Stimulated activated CD4-positive, alpha-beta T cell treated with anti-CD3 and anti-CD28 coated beads, Interleukin-4, amount 100 ng/mL, for 48 hours (primary cell): ENCODE measurements at places on chromosomes 13 and 19.

GRCh38 chr19:30936276-30936675 lies 413.0 kb downstream of the TSHZ3 start:
- no peak for DNase-seq

DNA sequence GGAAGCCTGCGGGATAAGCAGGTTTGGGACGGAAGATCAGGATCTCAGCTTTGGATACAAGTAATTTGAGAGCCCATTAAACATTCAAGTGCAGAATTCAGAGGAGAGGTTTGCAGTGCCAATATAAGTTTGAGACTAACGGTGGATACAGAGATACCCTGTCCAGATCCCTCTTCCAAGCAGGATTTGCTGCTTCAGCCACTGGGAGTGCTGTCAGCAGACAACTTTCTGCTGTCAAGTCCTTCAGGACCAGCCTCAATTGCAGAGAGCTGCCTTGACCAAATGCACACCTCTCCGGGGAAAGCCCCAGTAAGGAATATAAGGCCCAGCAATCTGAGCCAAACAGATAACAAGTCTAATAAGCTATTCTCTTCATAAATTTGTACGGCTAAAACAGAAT lies 46.1 kb upstream of the ZNF780A start:
- no peak for DNase-seq

DNA sequence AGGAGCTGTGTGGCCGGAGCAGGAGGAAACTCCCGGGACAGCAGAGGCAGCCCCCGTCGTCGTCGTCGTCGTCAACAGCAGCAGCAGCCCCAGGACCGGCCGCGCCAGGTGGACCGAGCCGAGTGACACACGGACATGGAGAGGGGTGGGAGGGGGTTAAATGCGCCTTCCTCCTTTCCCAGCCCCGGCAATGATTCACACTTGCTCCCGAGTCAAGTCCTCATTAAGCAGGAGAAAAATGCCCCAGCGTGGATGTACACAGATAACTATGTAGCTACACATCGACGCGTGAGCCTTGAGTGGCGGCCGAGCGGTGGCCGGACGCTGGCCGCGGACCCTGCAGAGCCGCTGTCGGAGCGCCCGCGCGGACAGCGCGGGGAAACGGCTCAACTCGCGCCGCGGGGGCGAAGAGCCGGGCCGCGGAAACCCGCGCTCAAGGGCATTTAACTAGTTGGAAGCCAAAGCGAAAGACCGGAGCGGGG lies 645 bp downstream of the UBL3 start:
- no peak for DNase-seq

DNA sequence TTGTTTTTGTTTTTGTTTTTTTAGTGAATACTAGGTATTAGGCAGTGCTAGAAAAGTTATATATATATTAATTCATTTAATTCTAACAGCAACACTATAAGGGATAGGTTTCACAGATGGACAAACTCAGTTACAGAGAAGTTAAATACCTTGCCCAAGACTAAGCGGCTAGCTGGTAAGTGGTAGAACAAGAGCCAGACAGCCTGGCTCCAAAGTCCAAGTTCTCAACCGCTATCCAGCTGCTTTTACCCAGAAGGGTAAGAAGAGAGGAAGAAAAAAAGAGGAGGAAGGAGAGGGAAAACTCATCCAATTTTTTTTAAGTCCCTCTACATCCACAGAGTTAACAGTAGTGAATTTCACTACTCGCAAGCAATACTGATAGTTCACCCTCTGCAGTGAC lies 217.0 kb downstream of the SPRY2 start:
- DNase-seq, result no peak

- no peak for DNase-seq
Observed at GRCh38 chr13:50222569-50223332, 207.5 kb downstream of the KCNRG start.

DNA sequence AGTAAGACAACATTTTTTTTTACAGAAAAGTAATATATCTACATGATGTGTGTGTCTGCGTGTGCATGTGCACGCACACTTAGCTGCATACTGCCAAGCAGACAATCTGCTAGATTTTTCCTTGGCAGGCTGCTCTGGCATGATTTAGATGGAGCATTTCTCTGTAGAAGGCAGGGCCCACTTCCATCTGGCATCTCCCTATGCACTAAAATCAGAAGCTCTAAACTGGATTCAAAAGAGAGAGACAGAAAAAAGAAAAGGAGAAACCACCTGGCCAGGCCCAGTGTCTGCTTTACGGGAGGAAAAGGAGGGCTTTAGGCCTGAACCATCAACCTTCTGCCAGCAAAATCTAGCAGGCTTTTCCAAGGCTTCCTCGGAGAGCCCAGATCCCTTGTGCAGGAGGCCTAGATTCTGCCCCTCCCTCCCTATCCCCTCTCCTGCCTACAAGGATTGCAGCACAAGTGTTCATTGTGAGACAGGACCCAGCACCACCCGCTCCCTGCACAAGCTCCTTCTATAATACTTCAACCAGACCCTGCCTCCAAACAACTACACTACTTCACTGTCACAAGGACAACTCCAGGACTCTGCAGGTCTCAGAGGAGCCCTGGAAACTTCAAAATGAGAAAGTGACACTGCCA lies 99.3 kb downstream of the DOCK9 start:
- no peak for DNase-seq

DNA sequence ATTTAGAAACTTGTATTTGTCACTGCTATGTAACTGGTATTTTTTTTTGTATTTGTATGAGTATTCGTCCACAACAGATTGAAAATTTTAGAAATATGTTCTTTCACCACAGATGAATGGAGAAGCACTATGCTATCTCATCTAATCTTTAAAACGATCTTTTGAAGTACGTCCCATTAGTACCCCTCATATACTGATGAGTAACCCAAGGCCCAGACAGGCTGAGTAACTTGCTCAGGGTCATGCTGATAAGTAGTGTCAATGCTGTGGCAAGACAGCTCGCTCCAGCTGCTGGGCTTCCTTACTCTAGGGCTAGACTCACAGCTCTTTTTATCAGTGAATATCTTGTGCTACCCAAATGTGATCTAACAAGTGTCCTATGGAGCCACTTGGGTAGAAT lies 154.2 kb downstream of the SUCLA2 start:
- DNase-seq, result no peak
